ENCODE measurements at places on chromosomes 2 and 18.

- H3K4me3 ChIP-seq = peak within 1 kb of the TSS; percentile 76
- DNase-seq = peak; percentile 62
- peaks cover 63% of the 10 kb centered on the region for H3K27me3 ChIP-seq
- peaks cover 43% of the 10 kb centered on the region for H3K4me1 ChIP-seq
These were observed at the start of gene NRP2 for GRCh38 chr2:205682239-205682970. Gene NRP2, plus strand, starts transcription at chr2:205682501. Its CDS starts 790 bp downstream, at chr2:205683291.

DNA sequence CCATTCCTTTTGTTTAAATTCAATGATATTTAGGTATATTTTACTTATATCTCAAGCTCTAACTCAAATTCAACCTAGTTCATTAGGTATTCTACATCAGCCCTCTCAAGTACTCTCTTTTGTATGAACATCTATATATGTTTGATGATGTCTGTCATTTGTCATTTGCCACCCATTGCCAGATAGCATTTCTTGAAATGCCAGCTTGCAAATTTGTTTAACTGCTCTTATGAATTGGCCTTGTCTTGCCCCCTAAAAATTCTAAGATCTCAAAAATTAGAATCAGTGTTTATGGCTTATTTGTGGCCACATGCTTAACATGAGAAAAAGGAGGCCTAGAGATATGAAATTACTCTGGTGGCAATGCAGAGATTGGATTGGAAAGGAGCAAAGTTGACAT lies 1140.3 kb upstream of the DDX18 start:
- no peaks in the 10 kb centered on the region for H3K36me3 ChIP-seq
- no peaks in the 10 kb centered on the region for H3K27me3 ChIP-seq
- no peak overlapping the region for H3K4me3 ChIP-seq
- no peak overlapping the region for H3K27ac ChIP-seq
- DNase-seq = no peak
- no peaks in the 10 kb centered on the region for H3K4me1 ChIP-seq

GRCh38 chr2:118627156-118627555 lies 220.3 kb downstream of the EN1 start:
- no peaks in the 10 kb centered on the region for H3K4me1 ChIP-seq
- H3K4me3 ChIP-seq = no peak overlapping the region
- no peaks in the 10 kb centered on the region for H3K27me3 ChIP-seq
- H3K36me3 ChIP-seq = no peaks in the 10 kb centered on the region

GRCh38 chr2:180823546-180824141 lies 156.8 kb upstream of the UBE2E3 start:
- no peaks in the 10 kb centered on the region for H3K36me3 ChIP-seq
- H3K4me1 ChIP-seq = no peaks in the 10 kb centered on the region
- H3K27me3 ChIP-seq = peaks cover 4% of the 10 kb centered on the region
- no peak for DNase-seq
- H3K27ac ChIP-seq = no peak overlapping the region

DNA sequence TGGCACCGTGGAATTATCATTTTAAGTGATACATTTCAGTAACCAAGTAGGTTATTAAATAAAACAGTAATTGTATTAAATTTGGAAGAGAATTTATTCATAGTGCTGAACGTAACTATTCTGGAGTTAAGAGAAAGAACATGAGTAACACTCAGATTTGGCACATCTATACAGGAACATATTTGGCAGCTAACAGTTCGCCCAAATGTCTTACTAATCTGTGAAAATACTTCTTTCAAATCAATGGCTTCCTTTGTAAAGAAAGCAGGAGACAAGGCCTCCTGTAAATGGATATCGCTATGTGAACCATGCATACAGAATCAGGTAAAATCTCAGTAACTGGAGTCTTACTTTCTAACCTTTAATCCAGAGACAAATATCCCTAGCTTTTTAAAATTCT lies 64.4 kb downstream of the ZNF516 start:
- H3K4me3 ChIP-seq = no peak overlapping the region
- peaks cover 14% of the 10 kb centered on the region for H3K4me1 ChIP-seq
- H3K27ac ChIP-seq = no peak overlapping the region

- H3K27me3 ChIP-seq = no peaks in the 10 kb centered on the region
- H3K4me1 ChIP-seq = no peaks in the 10 kb centered on the region
These were observed 89.9 kb downstream of the GLI2 start for GRCh38 chr2:120825370-120826259.

GRCh38 chr18:2059336-2059735 lies 512.0 kb downstream of the METTL4 start:
- no peak overlapping the region for H3K4me3 ChIP-seq
- DNase-seq = no peak
- no peaks in the 10 kb centered on the region for H3K4me1 ChIP-seq
- H3K27me3 ChIP-seq = peaks cover 2% of the 10 kb centered on the region
- no peaks in the 10 kb centered on the region for H3K36me3 ChIP-seq

DNA sequence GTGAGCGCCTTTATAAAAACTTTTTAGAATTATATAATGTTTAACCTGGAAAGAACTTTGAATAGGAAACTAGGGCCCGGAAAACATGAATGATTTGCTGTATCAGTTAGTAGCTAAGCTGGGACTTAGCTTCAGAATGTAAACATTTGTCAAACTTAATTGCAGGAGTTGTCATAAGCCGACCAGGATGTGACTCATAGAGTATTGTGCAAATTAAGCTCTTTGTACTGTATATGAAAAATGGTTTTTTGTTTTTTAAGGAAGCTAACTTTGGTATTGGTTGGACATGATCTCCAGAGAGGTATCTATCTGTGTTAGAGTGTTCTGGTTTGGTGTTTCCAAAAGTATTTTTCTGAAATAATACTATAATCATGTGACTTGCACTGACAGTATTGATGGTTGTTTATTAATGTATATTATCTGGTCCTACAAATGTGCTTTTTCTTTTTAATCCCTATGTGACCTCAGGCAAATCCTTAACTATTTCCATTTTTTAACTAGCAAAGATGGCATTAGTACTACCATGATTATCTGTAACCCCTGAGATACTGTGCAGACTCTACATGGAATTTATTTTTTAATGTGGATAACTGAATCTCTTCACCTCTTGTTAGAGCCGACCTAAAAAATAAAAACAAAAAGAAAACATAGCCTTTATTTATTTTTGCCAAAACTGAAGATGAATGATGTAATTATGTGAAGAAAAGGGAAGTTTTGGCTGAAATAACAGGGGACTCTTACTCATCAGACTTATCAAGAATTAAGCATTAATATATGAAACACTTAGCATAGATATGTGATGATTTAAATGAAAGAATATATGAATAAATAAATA lies 11.7 kb downstream of the YIPF4 start:
- peak overlapping the region; percentile 17 for H3K27ac ChIP-seq

DNA sequence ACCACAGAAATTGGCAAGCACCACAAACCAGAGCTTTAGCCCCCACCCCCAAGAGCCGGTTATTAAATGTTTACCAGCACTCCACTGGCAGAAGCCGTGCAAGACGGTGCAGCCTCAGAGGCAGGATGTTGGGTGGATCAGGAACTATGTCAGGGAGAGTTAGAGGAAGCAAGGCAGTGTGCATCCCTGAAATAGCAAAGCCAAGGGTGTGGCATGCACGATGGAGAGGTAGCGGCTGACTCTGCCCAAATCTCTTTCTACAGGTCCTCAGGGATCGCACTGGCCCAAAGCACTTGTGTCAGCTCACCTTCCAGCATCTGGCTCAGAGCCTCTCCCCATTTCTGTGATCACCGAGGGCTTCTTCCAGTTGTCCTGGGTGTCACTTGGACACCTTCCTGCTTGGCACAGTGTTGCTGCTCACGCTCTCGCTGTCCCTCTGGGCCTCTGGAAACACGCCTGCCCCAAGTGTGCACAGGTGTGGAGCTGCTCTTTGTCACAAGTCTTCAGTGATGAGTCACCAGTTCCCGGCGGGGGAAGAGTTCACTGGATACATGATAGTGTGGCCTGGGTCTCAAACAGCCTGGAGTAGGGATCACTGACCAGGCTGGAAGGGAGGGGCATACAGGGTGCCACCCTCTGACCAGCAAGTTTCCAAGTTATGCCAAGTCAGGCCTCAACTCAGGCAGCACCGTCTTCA lies 17.3 kb upstream of the B3GNT7 start:
- no peaks in the 10 kb centered on the region for H3K4me1 ChIP-seq
- peaks cover 4% of the 10 kb centered on the region for H3K27me3 ChIP-seq
- DNase-seq = no peak
- no peak overlapping the region for H3K4me3 ChIP-seq
- H3K36me3 ChIP-seq = no peaks in the 10 kb centered on the region

GRCh38 chr18:57841568-57841967 lies 38.5 kb upstream of the ATP8B1 start:
- DNase-seq = no peak
- H3K4me1 ChIP-seq = peaks cover 52% of the 10 kb centered on the region
- no peaks in the 10 kb centered on the region for H3K36me3 ChIP-seq
- peaks cover 41% of the 10 kb centered on the region for H3K27me3 ChIP-seq
- H3K27ac ChIP-seq = peak overlapping the region; percentile 73

GRCh38 chr18:72206814-72207213 lies 337.3 kb downstream of the CBLN2 start:
- H3K4me1 ChIP-seq = no peaks in the 10 kb centered on the region
- no peak for DNase-seq
- H3K27ac ChIP-seq = no peak overlapping the region
- no peak overlapping the region for H3K4me3 ChIP-seq
- no peaks in the 10 kb centered on the region for H3K36me3 ChIP-seq

DNA sequence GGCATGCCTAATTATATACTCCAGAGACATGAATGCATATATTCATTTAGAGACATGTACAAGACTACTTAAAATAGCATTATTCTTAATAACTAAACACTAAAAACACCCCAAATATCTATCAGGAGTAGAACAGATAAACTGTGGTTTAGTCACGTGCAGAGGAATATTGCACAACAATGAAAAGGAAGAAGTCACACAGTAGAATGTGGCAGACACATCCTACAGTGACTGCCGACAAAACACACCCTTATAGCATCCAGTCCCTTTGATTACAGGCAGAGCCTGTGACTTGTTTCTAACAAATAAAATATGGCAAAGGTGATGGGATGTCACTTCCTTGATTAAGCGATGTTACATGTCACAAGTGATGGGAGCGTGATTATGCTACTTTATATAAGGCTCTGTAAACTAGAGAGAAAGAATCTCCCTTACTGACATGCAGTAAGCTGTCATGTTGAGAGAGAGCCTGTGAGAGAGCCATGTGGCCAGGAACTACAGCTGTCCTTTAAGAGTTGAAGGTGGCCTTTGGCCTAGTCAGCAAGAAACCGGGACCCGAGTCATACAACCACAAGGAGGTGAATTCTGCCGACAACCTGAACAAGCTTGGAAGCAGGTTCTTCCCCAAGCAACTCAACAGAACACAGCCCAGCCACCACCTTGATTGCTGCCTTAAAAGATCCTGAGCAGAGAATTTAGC lies 39.1 kb upstream of the LGALSL start:
- DNase-seq = no peak
- no peak overlapping the region for H3K27ac ChIP-seq
- H3K36me3 ChIP-seq = no peaks in the 10 kb centered on the region

- H3K27ac ChIP-seq = no peak overlapping the region
- peaks cover 19% of the 10 kb centered on the region for H3K36me3 ChIP-seq
- no peak overlapping the region for H3K4me3 ChIP-seq
- no peaks in the 10 kb centered on the region for H3K27me3 ChIP-seq
These were observed 9.6 kb downstream of the IFIH1 start for GRCh38 chr2:162308747-162309503.

DNA sequence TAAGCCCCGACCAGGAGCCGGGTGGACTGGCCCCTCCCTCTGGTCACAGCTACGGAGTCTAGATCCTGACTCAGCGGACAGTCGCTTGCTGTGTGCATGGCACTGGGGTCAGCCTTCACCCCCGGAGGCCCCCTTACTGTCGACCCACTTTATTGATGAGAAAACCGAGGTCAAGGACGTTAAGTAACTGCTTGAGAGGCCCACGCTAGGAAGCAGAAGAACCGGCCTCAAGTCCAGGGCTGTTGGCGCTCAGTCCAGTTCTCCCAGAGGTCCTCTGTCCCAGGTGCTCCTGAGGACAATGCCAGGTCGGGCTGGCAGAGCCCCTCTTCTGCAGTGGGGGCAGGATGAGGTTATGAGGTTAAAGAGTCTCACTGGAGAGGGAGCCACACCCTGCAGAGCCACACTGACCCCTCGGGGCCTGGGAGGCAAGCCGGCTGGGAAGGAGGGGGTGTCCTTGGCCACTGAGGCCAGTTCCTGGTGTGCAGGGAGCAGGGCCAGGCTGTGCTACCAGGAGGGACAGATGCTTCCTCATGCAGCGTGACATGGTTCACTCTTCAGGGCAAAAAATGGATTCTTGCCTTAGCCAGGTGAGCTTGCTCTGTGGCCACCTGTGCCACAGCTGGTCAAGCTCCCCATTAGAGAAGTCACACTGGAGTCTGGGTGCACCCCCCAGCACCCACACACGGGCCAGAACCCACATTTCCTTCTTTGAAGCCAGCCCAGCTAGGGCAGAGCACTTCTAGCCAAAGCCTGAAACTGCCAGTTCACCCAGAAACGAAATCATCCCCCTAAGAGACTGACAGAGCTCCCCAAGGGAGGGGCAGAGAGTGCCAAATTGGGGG lies 47.3 kb upstream of the HPCAL1 start:
- no peak overlapping the region for H3K27ac ChIP-seq
- peaks cover 2% of the 10 kb centered on the region for H3K27me3 ChIP-seq

GRCh38 chr2:7265286-7265685 lies 348.1 kb downstream of the RNF144A start:
- H3K27ac ChIP-seq = no peak overlapping the region
- H3K4me3 ChIP-seq = no peak overlapping the region
- H3K4me1 ChIP-seq = peaks cover 4% of the 10 kb centered on the region
- H3K27me3 ChIP-seq = no peaks in the 10 kb centered on the region
- no peaks in the 10 kb centered on the region for H3K36me3 ChIP-seq
- no peak for DNase-seq

GRCh38 chr2:96993367-96993766 lies 7.0 kb upstream of the FAM178B start:
- no peaks in the 10 kb centered on the region for H3K36me3 ChIP-seq
- H3K4me3 ChIP-seq = no peak overlapping the region
- H3K27me3 ChIP-seq = no peaks in the 10 kb centered on the region

GRCh38 chr18:39841482-39842365 lies 2113.3 kb upstream of the PIK3C3 start:
- H3K27me3 ChIP-seq = peaks cover 17% of the 10 kb centered on the region
- no peak overlapping the region for H3K27ac ChIP-seq
- no peak overlapping the region for H3K4me3 ChIP-seq
- DNase-seq = no peak

- H3K27me3 ChIP-seq = no peaks in the 10 kb centered on the region
- H3K4me3 ChIP-seq = no peak overlapping the region
- no peak for DNase-seq
- H3K4me1 ChIP-seq = no peaks in the 10 kb centered on the region
- H3K27ac ChIP-seq = no peak overlapping the region
These were observed 439.7 kb downstream of the RIT2 start for GRCh38 chr18:42675810-42676209.

DNA sequence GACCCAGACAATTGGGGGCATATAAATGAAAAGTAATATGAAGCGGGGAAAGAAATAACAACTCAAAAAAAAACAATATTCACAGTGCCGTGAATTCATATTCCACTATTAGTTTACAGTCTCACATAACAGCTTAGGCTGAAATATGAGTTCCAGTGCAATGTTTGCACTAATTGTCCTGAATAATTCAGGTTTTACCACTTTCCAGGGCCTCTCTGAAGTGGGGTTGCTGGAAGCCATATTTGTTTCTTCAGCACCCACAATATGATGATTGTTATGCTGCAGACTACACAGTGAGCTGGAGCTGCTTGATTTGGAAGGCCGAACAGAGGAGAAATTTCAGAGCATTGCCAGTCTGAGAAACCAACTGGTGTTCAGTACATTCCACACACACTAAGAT lies 894.5 kb upstream of the ACVR2A start:
- H3K27ac ChIP-seq = no peak overlapping the region
- H3K27me3 ChIP-seq = peaks cover 2% of the 10 kb centered on the region
- H3K36me3 ChIP-seq = no peaks in the 10 kb centered on the region
- DNase-seq = no peak
- no peaks in the 10 kb centered on the region for H3K4me1 ChIP-seq

- no peaks in the 10 kb centered on the region for H3K4me1 ChIP-seq
- H3K4me3 ChIP-seq = no peak overlapping the region
- H3K27me3 ChIP-seq = peaks cover 2% of the 10 kb centered on the region
- H3K36me3 ChIP-seq = no peaks in the 10 kb centered on the region
These were observed 95.9 kb downstream of the KCNF1 start for GRCh38 chr2:11007331-11008264.
